ENCODE measurements at places on chromosomes 5 and 9.

DNA sequence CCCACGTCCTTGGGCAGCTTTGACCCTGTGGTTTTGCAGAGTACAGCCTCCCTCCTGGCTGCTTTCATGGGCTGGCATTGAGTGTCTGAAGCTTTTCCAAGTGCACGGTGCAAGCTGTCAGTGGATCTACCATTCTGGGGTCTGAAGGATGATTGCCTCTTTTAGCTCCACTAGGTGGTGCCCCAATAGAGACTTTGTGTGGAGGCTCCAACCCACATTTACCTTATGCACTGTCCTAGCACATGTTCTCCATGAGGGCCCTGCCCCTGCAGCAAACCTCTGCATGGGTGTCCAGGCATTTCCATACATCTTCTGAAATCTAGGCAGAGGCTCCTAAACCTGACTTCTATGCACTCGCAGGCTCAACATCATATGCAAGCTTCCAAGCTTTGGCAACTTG is 644.2 kb upstream of the CDH9 start:
- DNase-seq: no peak

DNA sequence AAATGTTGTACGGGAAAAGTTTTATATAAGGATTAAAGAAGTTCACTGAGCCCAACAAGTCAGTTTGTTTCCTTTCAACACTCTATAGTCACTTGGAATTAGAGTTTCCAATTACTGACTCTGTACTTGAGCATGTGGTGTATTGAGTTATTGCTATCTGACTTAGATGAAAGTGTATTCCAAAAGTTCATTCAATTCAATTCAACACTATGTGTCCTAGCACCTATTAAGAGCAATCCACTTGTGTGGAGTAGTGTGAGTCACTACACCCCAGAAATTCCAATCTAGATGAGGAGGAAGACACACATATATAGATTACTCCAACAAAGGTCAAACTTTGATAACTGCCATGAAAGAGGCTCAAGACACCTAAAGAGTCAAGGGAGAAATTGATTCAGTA is 98.2 kb upstream of the SLCO6A1 start:
- no peak for DNase-seq

DNA sequence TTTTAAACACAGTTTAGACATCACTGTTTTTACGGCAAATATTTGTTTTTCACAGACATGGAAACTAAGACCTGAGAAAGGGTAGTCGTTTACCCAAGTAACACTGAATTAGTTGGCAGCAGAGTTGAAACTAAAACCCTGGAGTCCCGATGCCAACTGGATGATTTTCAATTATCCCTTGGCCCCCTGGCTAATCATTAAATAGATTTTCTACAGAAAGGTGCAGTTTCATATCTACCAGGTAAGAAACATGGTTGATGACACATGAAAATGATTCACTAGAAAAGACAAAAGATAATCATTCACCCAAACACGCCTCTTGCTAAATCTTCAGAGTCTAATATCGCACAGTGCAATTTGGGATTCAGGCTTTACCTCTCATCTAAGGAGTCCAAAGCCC is 136.9 kb downstream of the SEMA5A start:
- no peak for DNase-seq

GRCh38 chr5:38551030-38552017 is 5.1 kb downstream of the LIFR start:
- DNase-seq: peak; percentile 11

- no peak for DNase-seq
Observed at GRCh38 chr5:157470631-157471030, 10.6 kb downstream of the NIPAL4 start.

DNA sequence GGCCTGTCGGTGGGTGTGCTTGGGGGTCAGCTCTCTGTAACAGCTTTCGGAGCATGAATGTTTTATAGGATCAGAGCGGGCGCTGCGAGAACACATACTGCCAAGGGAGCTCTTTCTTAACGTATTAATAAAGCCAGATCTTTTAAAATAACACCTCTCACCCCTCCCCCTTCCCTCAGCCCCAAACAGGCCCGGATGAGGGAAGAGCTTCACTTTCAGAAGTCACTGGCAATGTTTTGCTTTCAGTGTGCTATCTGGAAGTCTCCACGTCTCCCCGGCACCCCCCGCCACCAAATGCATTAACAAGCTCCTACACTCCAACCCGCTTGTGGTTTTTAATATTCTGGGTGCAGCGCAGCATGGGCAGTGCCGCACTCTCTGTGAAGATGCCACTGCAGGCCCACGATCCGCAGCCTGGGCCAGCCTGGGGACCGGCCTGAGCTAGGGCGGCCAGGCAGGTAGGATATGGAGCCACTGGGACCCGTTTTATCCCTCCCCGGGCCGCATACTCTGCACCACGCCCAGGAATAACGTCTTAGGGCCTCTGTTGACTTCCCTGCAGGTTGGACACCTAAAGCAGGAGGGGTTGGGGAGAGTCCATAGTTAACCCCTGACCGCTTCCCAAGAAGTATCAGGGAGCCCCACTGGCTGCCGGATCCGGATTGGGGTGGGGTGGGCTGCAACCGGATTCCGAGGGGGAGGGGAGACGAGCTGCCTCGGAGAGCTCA is 12.6 kb downstream of the NR2F1 start:
- DNase-seq: no peak

GRCh38 chr9:115036691-115037090 is 81.3 kb downstream of the TNC start:
- peak; percentile 22 for DNase-seq

GRCh38 chr9:83520292-83520691 is 17.9 kb downstream of the FRMD3 start:
- DNase-seq: no peak

GRCh38 chr5:71475788-71476384 is 20.4 kb downstream of the BDP1 start:
- no peak for DNase-seq
